ENCODE measurements at places on chromosomes 5 and 9. TPM values are rescaled to one million over a fixed set of nuclear protein-coding genes. Genes with fewer than 3 reads are reported as not detected.

UNC13B gene
- 12.8 TPM for total RNA-seq

TLE4 gene
- 59.5 TPM for total RNA-seq

LMX1B gene
- not detected for total RNA-seq

INSL4 gene
- total RNA-seq = not detected

FOXE1 gene
- not detected for total RNA-seq

AQP7 gene
- total RNA-seq = not detected

CDO1 gene
- 62.7 TPM for total RNA-seq

GALNT12 gene
- 3.2 TPM for total RNA-seq

REEP2 gene
- total RNA-seq = 73.5 TPM

FRRS1L gene
- total RNA-seq = 65.9 TPM

IFNE gene
- total RNA-seq = not detected

SEMA6A gene
- 37.1 TPM for total RNA-seq

IL33 gene
- total RNA-seq = 14.3 TPM

LPAR1 gene
- 13.0 TPM for total RNA-seq

SURF2 gene
- total RNA-seq = 11.8 TPM

IER5L gene
- total RNA-seq = 20.2 TPM

TNFSF8 gene
- 0.49 TPM for total RNA-seq

TTC1 gene
- 34.7 TPM for total RNA-seq

WDR31 gene
- total RNA-seq = 2.7 TPM

SCGB3A2 gene
- total RNA-seq = not detected

SH2D3C gene
- total RNA-seq = 5.4 TPM

SLC6A3 gene
- total RNA-seq = not detected

INSL6 gene
- total RNA-seq = not detected

MGAT4B gene
- 70.3 TPM for total RNA-seq

SGCD gene
- total RNA-seq = 3.0 TPM

OLFML2A gene
- total RNA-seq = 3.2 TPM

THBS4 gene
- 1.2 TPM for total RNA-seq

HBEGF gene
- 14.3 TPM for total RNA-seq

IL13 gene
- total RNA-seq = not detected

KIF4B gene
- total RNA-seq = 0.25 TPM

ISL1 gene
- 0.49 TPM for total RNA-seq

CSF1R gene
- 6.4 TPM for total RNA-seq

CCDC187 gene
- total RNA-seq = under 0.01 TPM

PDE6A gene
- not detected for total RNA-seq

SPINK13 gene
- total RNA-seq = not detected

ANKH gene
- total RNA-seq = 47.5 TPM

SLC6A19 gene
- total RNA-seq = under 0.01 TPM

DMGDH gene
- 2.0 TPM for total RNA-seq

MSX2 gene
- total RNA-seq = not detected

BARHL1 gene
- not detected for total RNA-seq

SWI5 gene
- 8.4 TPM for total RNA-seq

ITK gene
- not detected for total RNA-seq
